ENCODE measurements at places on chromosomes 7 and 10.

DNA sequence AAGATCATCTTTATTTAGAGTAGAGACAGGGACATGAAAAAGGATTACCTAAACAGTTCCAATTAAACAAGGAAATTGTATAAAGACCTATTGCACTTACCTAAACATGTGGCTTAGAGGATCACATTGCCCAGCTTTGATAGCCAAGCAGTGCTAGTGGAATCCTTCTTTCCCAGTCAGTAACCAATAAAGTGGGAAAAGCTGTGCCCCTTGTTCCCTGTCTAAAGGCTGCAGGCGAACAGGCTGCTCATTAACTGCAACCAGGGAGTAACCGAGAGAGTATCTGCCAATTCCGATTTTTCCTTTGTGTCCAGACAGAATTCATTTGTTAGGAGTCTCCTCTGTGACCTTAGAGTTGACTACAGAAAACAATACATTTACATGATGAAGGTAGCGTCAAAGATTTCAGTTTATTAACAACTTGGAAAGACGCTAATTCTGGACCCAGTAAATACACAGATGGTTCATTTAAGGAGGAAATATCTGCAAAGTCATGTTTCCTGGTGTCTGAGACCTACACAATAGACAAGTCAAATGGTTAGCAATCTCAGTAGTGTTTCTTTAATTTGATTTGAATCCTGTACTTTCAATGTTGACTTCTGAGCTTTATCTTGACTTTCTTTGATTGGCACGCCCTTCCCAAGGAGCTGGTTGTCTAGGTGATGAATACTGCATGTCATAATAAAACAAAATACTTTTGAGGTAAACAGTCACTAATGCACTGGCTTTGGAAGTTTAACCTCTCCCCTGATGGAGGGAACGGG, 57.3 kb upstream of the MET start:
- DNase-seq, result no peak

DNA sequence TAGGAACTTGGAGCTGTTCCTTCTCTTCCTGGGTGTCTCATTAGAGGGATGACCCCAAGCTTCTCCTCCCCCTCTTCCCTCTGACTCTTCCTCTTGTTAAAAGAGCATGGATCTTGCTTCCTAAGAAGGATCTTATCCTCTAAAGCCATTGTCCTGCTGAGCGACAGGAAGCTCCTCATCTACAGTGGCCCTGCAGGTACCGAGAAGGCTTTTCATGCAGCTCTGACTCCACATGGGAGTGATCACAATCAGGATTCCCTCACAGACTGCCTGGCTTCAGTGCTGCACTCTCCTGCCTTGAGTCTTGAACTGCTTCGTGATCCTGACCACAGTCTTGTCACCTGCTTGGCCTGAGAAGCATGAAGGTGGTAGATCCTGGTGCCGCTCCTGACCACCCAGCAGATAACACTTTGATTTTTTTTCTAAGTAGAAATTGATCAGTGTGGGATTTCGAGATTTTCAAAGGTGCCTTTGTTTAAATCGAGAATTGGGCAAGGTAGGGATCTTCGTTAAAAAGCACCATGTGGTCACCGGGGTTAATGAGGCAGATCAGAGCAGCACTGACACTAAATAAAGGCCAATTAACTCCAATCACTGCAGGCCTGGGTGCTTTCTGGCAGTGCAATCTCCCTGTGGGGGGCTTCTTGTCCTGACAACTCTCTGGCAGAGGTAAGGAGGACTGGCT, 376.4 kb downstream of the NRG3 start:
- DNase-seq, result no peak

GRCh38 chr7:7808156-7808555, 89.7 kb upstream of the RPA3 start:
- DNase-seq, result no peak

DNA sequence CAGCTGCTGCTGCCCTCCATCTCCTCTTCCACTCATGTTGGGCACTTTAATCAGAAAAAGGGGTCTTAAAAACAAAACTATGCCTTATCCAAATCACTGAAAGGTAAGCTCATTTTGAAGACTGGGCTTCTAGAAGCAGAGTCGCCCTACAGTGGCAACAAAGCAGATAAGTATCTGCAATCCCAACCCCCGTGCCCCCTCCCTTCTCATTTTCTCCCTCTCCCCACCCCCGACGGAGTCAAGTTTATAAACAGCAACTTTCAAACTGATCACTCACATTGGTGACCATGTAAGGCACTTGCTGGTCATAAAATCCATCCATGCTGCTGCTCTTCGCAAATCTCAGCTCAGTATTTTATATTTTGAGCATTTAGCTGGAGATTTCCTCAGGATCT, 738 bp downstream of the ETV1 start:
- no peak for DNase-seq

DNA sequence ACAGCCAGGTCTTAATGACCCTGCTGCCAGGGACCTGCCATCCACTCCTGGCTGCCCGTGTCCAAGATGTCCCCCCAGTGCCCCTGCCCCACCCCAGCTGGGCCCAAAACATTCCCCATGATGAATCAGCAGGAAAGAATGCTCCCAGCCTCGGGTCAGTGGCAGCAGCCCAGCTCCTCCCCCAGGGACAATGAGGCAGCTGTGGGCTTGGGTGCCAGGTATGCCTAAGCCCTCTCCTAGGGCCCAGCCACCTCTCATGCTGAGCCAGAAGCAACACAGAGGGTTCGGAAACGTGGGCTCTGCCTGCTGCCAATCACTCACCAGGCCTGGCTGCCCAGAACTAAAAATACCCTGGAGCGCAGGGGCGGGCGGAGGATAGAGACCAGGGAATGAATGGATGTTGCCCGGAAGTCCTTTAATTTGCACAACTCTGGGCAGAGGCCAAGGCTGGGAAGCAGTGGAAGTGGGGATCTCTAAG, 1.5 kb upstream of the LOXL4 start:
- DNase-seq, result peak; percentile 84

DNA sequence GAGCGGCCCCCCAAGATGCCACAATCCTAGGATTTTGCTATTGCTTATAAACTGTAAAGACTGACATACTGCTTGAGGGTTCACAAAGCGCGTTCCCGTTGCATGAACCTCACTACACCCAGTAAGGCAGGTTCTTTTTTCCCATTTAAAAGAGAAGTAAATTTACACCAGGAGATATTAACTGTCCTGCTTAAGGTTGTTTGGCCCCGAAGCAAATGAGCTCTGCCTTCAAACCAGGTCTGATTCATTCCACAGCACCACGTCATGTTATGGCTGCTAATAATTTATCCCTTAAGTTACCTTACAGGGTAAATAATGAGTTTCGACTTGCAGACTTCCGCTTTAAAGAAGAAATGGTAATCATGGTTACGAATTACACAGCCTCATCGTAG, 559 bp upstream of the FKBP14 start:
- peak; percentile 45 for DNase-seq

DNA sequence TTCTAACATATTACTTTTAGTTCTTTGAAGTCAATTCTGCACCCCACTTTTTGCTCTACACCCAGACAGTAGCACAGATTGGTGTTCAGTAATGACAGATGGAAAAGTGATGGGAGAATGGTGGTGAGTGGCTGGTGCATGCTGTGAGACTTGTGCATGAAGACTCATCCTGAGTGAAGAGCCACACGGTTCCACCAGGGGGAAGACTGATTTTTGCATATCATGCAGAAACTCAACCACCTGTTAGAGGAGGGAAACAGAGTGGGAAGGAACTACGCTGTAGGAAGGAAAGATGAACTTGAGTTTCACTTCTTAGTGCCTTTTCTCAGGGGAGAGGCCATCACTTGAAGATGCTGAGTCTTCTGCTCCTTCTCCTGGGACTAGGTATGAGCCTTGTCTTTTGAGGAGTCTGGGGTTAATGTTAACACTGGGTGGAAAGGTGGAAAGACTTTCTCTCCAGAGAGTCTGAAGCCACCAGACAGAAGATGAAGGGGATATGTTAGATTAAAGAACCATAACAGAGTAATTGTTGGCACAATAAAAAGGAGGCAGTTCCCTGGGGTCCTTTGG, 9.3 kb upstream of the PRSS1 start:
- no peak for DNase-seq

DNA sequence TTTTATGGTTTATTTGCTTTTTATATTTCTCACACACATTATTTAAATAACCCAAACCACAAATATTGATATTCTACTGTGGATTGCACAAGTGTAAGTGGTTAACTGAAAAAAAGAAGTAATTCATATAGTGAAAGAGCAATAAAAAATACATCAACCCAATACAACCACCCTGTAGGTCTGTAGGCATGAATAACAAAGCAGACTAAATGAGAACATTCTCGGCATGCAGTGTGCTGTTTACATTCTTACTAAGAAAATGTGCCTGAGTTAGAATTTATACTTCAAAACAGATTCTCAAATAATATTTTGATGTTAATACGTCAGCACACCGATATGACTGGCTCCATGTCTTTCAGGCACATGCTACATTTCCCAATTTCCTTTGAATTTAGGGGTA, 660.8 kb downstream of the MAGI2 start:
- no peak for DNase-seq

GRCh38 chr7:104126411-104126841, 81.4 kb downstream of the ORC5 start:
- no peak for DNase-seq
